ENCODE measurements at places on chromosomes 5 and 9.

GRCh38 chr5:44795496-44795895 lies 13.3 kb upstream of the MRPS30 start:
- no peak for DNase-seq

DNA sequence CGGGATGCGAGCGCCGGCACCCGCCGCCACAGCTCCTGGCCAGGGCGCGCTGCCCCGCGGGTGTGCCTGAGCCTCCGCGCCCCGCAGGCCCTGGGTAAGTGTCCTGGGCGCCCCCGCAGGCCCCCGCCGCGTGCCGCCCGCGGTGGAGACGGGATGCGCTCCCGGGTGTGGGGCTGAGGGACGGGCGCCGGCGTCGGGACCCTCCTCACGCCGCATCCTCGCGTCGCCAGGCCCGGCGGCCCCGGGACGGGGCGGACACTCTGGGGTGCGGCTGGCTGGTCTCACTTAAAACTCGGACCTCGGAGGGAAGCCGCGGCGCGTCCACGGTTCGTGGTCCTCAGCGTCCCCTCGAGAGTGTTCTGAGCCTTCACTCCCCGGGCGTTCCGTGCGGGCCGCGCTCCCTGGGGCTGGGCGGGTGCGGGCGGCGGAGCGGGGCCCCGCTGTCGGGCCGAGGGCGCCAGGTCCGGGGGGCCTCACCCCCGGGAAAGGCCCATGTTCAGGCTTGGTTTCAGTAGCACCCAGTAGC lies 275 bp downstream of the AHRR start:
- DNase-seq = no peak

DNA sequence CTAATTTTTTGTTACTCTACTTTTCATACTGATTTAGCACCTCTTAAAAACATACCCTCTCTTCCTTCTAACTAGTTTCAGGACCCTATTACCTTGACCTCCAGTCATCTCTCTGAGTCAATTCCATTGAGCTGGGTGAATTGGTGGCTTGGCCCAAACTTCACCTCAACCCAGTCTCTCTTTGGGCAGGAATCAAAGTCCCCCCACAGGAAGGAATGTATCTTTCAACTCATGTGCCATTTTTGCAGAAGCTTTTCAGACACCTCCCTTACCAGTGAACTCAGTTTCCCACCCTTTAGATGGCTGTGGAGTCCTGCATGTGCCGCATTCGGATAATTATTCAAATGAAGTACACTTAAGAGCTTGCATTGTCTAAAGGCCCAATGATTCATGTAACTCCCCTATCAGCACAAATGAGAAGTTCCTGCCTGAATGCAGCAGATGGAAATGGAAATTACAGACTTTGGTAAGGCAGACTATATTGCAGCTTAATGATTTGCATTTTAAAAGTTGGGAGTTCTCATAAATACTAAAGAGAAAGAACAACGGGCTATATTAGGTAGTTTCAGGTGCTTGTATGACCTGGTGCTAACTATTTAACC lies 693.5 kb downstream of the PTPRD start:
- DNase-seq = no peak

- DNase-seq = no peak
Measured at GRCh38 chr5:159877894-159878448, 38.3 kb upstream of the ADRA1B start.

DNA sequence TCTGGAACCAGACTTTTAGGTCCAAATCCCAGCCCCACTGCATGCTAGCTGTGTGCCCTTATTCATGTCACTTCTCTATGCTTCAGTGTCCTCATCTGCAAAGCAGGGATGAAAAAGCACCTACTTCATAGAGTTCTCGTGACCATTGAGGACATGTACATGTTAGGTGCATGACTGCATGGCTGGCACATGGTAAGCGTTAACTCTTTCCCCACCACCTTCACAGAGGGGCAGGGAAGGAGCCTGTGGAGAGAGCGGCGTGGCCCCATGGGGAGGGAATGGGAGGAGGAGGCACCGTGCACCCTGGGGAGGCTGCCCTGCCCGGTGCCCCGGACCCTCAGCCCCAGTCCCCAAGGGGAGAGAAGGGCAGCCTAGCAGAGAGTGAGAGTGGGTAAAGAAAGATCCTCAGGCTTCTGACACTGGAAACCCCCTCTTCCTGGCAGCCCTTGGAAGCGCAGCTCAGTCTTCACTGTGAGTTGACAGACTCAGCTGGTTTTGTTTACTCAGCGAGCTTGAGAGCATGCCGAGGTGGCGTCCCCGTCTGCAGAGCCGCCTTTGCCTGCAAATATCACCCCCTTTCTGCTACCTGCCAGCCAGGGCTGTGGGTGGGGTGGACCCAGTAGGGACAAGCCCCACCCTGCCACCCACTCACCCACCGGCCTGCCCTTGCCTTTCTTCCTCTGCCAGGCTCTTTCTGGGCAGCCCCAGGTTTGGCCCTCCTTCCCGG lies 10.6 kb upstream of the ANGPTL2 start:
- DNase-seq = peak; percentile 76

DNA sequence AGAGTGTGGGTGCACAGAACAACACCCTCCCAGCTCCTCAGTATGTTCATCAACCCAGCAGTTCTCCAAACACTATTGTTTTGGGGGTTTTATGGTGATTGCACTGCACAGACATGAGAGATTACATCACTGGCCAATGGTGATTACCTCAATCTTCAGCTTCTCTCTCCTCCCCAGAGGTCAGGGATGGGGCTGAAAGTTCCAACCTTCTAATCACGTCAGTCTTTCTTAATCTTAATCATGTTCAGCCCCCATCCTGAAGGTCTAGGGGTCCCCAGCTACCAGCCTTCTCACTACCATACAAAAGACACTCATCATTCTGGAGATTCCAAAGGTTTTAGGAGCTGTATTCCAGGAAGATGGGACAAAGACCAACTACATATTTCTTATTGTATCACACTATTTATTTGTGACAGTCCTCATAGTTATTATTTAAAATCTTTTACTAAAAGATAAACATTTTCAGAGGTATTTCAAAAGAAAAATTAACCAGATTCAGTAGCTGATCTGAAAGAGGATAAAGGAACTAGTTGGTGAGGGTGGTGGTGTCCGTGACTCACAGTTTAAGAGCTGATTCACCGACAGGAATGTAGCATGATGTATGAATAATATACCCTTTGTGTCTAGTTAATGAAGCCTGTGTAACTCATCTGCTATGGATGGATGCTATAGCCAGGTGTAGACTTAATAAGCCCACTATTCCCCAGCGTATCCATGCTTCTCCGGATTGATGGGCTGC lies 35.6 kb downstream of the RASEF start:
- DNase-seq = no peak

DNA sequence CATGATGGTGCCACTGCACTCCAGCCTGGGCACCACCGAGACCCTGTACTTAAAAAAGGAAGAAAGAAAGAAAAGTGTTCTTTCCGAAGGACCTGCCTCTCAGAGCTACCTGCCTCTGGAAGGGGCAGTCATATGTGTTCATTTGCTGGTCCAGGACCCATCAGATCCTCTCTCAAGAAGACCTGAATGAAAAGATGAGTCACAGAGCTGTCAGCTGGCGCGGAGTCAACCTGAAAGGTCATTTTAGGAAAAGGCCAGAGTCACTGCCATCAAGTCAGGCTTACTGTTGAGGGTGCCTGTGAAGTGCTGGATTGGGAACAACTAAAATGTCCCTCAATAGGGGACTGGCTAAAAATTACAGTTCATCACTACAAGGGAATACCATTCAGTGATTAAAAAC lies 14.9 kb upstream of the HRH2 start:
- DNase-seq = no peak

- no peak for DNase-seq
Measured at GRCh38 chr5:108136493-108136892, 245.4 kb downstream of the FBXL17 start.

DNA sequence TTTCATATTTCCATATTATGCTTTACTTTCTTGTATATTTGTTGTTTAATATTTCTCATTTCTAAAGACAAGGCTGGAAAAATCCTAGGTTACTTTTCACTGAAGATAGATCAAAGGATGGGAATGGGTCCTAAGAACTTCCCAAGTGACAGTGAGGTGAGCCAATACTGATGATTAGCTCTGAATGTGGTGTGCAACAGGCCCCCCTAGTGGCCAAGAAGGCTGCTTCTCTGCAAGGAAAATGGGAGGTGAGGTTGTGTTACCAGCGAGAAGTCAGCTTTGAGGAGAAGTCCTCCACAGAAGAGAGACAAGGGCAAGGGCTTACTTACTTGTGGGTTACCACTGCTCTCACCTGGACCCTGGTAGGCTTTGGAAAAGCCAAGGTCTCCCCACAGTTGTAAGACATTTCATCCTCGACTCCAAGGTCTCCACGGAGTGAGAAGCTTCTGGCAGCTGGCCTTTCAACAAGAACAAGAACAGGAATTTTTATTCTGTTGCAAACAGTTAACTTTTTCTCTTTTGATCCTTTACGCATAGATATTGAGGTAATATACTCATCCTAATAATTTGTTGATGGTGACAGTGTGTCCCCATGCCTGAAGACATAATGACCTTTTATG lies 69.9 kb downstream of the MAMDC2 start:
- peak; percentile 70 for DNase-seq

DNA sequence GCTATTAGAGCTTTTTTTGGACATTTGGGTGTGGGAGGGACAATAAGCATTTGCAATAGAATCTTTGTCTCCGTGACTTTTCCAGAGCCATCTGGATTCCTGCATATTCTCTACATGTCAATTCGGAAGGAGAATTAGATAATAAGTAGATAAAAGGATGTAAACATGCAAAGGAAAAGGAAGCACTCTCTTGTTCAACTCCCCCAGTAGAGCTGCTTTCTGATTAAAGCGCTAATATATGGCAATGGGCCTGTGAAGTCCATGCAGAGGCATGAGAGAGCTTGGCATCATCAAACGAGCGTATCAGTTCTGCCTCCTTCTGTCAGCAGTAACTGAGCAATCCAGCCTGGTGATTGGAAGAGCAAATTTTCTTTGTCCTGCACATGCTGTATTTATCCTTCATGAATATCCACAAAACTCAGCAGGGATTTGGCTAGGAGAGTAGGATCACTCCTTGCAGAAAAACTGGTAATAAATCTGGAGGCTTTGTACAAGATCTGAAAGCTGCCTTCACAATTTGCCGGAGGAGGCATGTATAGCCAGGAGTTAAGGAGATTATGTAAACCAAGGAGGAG lies 1752.9 kb downstream of the MAT2B start:
- no peak for DNase-seq

DNA sequence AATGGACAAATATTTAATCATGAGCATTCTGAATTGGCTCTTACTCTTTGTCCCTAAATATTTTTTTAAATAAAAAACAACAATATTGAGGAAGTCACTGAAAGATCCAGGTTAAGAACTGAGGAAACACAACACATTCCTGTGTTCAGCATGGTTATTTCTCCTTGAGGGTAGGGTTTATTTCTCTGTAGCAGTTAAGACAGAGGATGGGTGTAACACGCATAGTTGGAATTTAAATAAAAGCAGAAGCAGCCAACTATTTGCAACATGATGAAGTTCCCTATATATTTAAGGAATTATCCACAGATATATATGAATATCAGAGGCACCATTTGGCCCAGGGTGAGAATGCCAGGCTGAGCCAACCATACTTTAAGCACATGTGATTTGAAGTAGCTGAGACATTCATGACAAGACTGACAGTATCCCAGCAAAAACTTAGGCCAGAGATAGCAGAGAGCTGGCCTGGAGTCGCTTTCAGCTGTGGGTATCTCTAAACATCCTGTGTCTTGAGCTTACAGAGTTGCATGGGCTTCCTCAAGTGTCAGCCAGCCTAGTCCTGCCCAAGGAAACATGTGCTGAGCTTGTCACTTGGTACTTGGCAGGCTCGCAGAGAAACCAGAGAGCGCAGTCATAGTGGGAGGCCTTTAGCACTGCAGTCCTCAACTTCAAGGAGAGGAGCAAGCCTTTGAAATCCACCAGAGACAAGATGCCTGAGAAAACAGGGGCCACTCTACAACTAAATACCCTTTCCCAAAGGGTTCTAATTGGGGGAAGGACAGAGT lies 43.6 kb downstream of the SEMA5A start:
- no peak for DNase-seq

GRCh38 chr9:29775491-29775890 lies 2202.2 kb upstream of the C9orf72 start:
- no peak for DNase-seq

GRCh38 chr9:88051138-88051537 lies 76.8 kb upstream of the CDK20 start:
- no peak for DNase-seq

- DNase-seq = no peak
Measured at GRCh38 chr9:70910598-70910997, 210.8 kb downstream of the TRPM3 start.

DNA sequence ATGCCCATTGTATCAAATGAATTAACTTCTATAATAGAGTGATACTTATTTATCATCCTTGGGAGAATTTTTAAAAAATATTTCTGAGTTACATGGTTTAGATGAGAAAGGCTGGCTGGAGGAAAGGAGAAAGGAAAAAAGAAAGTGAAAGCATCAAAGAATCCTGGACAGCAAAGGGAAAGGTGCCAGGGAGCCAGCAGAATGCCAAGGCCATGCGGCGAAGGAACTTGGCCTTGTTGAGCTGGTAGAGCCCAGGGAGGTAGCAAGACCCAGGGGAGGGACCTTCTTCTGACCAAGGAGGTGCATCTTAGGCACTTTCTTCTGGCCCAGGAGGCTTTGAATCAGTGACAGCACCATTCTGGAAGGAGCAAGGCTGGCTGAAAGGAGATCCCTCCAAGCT lies 240.5 kb downstream of the ENC1 start:
- DNase-seq = no peak

GRCh38 chr5:151164687-151165392 lies 7.3 kb upstream of the ANXA6 start:
- peak; percentile 36 for DNase-seq

DNA sequence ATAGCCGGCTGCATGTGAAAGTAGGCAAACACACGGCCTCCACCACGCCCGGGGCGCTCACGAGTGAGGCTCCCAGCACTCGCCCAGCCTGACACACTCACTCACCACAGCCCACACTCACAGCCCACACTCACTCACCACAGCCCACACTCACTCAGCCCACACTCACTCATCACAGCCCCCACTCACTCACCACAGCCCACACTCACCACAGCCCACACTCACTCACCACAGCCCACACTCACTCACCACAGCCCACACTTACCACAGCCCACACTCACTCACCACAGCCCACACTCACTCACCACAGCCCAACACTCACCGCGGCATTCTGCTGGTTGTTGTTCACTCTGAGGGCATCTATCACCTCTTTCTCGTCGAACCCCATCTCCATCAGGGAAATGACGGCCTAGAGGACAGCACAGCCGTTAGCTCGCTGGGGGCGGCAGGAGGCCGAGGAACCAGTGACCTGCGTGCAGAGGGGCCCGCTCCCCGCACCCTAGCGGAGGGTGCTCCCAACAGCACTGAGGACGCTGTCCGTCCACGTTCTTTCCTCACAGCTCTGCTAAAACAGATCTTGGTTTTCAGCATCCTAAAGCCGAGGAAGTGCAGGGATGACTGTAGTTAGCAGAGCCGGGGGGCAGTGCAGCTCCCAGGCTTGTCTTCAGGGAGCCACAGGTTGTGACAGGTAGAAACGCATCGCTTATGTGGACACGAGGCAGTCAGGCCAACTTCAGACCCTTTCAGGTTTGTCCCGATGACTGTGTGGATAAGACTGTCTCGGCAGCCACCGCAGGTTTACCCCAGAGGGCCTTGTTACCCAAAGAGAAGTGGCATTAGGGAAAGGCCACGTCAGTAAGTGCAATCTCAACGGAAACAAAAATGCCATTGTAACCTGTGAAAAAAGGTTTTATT lies 21.6 kb downstream of the UBAC1 start:
- DNase-seq = no peak
